T follicular helper cell (primary cell): ENCODE measurements at places on chromosomes 12 and 14.

- DNase-seq, result no peak
Observed at GRCh38 chr12:69905801-69906200, 80.8 kb downstream of the MYRFL start.

DNA sequence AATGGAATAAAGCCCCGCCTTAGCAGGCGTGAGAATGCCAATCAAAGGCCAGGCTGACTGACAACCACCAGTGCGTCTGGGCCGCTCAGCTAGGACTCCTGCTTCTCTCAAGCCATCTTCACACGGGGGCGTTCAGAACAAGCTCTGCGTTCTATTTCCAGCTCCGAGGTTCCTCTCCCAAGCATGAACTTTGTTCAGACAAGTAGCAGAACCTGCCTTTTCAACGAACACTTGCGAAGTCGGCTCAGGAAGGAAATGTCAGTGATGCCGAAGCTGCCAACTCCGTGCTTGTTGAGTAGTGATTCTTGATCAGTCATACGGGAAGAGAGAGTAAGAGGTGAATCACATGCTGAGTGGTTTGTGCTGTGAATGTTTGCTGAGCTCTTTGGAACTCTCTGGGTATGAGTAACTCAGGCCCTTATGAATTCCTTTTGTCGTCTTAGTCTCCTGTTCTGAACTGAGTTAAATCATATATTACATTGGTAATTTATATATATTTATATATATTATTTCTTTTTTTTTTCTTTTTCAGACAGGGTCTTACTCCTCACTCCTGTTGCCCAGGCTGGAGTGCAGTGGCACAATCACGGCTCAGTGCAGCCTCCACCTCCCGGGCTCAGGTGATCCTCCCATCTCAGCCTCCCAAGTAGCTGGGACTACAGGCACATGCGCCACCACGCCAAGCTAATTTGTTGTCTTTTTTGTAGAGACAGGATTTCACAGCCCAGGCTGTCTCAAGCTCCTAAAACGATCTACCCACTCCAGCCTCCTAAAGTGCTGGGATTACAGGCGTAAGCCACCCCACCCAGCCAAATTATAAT is 29.4 kb upstream of the BCL7A start:
- DNase-seq, result no peak

DNA sequence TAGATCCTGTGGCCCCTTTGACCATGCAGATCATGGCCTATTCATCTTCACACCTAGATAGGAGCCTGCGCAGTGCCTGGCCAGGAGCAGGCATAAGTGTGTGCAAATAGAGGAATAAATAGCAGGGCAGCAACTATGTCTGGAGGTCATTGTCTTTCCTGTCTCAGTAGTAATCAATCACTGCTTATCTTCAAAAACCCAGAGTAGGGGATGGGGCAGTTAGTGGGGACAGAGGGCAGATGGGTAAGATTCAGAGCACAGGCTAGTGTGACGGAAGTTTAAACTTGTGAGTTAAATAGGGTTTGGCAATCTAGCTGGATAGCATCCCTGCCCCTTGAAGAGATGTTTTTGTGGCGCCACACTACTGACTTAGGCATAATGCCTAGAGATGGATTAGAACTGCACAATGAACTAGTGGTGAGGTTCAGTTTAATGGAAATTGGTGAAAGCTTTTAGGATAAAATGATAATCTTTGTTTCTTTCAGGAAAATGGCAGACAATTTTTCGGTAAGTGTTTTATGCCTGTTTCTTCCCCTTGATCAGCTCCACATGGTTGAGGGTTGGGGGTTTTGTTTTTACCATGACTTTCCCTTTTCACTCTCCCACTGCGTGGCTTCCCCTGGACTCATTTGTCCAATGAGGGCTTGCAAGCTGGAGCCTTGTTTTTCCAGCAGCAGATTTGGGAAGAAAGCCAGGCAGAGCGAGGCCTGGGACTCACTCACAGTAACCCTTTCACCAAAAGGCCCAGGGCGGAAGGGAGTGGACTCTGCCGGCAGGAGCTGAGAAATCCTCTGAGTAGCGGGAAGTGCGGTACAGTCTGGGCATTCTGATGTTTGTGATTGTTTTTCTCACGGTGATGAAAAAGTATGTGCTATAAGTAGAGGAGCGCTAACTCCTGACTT is 8.1 kb downstream of the LGALS3 start:
- DNase-seq, result no peak

DNA sequence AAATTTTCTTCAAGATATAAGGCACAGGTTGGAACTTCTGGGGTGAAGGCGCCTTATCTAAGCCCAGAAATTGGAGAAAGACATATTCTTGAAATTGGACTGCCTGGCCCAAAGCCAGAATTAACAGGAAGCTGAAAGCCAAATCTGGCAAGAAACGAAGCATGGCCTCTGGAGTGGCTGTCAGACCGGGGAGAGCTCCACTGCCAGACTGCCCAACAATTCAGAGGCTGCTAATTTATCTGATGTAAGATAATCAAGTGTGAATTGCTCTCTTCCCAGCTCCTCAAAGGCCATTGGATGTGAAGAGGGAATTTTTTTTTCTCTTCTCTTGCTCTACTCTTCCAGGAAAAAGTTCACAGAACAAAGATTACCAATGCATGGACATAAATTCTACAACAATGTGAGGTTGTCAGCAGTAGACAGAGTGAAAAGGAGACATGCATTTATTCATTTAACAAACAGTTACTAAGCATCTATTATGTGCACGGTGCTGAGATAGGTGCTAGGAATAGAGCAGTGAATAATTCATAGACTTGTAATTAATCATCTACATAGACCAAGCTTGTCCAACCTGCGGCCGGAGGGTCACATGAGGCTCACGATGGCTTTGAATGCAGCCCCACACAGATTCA is at the start of gene GDF3:
TSS of gene GDF3 (minus strand) at position 210 of the 632 bp plus-strand sequence. CDS start at position 163, 47 bp downstream.
- DNase-seq, result no peak

- DNase-seq, result no peak
Observed at GRCh38 chr14:22265319-22266141, 323.5 kb downstream of the DAD1 start.

DNA sequence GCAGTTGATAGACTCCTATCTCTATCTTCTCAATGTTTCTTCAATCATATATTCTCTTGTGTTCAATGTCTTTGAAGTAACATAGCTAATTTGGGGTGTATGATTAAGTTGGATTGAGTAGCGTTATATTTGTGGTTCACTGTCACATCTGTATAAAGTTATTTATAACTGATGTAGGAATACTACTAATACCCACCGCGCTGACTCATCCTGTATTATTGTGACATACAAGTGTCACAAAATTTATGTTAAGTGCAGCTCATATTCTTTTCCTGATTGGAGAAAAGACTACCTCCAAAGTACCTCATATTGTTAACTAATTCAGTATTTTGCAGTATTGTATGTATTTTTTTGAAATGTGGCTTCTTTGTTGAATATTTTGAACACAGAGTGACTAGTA is 940.8 kb downstream of the SLC6A15 start:
- no peak for DNase-seq

GRCh38 chr14:21647380-21647779 is 6.3 kb upstream of the OR4E2 start:
- DNase-seq, result no peak

DNA sequence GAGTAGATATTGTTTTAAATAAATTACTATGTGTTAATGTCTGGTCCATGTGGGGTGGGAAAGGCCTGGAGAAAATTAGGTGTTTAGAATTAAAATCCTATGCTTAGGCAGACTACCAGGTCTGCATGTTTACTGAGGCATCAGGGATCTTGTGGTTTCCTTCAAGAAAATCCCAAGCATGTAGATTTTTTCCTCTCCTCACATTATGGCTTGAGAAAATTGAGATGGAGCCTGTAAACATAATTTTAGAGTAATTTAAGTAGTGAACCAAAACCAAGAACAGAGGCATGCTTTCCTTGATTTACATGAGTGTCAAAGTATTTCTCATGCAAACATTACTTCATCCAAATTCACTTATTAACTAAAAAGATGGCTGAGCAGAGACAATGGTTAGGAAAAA is 823.7 kb downstream of the AACS start:
- no peak for DNase-seq

- DNase-seq, result no peak
Observed at GRCh38 chr12:39173726-39174125, 268.3 kb upstream of the CPNE8 start.

DNA sequence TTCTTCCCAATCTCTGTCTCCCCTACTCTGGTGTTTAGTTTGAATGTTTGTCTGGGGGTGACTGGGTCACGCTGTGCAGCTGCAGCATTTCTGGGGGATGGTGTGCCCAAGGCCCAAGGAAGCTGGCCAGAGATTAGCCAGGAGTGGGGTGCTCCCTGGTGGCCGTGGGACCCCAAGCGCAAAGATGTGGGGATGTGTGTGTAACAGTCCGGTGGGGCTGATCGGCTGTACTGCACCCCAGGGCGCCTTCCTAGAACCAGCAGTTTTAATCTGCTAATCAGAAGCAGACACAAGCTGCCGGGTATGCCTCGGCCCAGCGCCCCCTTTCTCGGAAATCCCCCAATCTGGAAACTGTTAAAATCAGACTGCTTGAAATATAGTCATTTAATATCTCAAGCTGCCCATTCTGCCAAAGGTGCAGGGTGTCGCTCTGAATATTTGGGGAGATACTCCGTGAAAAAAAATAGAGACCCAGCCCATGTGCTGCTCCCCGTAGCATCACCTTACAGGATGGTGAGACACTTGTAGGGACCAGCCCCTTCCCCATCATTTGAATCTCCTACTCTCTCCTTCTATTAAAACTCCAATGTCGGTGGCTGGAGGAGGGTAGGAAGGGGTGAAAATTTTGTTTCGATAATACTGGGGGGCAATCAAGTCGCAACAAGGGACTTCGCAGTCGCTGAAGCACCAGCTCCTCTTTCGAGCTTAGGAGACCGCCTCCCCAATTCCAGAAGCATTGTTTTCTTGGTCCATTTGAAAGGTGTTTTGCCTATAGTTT is 4.3 kb downstream of the HOXC9 start:
- no peak for DNase-seq

DNA sequence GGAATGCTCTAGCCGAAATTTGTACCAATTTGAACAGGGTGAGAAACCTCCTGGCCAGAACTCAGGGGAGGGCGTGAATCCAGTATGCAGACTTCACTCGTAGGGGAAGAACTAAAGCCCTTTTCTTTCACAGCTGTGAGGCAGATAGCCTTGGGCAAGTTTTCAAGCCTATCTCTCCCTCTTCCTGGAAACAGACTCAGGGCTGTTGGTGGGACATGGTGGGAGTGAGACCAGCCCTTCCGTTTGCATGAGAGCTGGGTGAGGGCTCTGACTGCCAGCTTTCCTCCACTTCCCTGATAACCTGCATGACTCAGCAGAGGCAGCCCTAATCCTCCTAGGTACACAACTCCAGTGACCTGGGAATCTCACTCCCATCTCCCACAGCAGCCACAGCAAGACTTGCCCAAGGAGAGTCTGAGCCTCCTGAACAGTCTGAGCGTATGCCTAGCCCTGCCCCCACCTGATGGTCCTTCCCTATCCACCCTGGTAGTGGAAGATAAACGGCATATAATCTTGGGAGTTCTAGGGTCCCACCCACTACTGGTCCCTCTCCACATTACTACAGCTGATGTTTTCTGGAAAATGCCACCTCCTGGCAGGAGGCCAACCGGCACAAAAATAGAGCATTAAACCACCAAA is 170.1 kb upstream of the AMIGO2 start:
- no peak for DNase-seq

DNA sequence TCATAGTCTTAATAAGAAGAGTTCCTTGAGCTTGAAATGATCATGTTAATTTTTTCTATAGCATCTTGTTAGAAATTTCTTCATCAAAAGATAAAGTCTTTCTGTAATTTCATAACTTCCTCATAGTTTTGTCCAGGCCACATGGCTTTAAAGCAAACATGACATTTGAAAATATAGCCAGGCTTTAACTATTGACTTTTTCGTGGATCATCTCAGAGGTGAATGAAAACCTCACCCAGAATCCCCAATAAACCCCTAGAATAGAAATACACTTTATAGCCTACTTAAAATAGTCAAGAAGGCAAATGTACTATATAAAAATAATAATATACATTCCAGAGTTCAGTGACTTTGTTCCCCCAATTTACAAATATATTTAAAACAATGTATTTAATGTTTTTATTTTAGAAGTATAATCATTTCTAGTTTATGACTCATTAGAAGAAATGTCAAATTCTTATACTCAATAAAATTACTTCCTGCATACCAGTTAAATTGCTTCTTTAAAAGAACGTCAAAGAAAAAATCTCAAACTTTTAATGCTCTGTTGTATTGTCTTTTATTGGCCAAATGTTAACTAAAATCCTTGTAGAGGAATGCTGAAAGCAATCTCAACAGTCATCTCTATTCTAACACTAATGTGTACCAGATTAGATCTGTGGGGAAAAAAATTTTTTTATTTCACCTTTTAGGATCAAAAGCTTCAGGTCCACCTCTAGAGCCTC is 21.6 kb downstream of the EXOC5 start:
- no peak for DNase-seq

- DNase-seq, result no peak
Observed at GRCh38 chr12:71551529-71551928, 111.9 kb downstream of the LGR5 start.

DNA sequence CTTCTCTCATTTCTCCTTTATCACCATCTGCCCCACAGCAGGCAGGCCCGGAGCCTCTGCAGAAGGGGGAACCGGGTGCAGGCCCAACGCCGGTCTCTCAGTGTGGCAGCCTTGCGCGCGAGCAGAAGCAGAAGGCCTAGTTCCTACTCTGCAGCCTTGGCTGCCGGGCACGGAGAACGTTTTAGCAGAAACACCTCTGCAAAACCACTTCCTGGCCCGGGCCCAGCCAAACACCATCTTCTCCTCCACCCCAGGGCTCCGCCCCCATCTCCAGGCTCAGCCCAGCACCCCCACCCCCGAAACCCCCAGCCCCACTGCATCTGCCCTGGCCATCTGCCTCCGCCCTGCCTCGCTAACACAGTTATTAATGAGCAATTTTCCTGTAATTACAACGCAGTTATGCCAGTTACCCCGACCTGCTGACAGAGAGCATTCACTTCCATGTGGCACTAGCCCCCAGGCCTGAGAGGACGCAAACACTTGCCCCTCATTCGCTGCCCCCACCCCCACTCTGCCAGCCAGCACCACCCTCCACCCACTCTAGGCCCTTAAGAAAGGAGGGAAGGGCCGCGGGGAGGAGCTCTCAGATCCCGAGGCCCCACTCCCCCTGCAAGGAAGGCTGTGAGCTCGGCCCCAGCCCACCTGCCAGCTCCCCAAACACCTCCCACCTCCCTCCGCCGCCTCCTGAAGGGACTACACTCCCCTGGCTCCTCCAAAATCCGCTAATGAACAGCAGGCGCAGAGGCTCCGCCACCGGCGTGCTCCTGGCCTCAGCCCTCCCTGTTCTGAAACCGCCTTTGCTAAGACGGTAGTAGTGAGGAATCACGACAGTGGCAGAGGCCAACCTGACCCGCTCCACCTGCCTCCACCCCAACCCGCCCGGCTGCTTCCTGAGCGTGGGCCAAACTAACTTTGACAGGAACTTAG is 44.7 kb upstream of the FBRSL1 start:
- peak; percentile 59 for DNase-seq

- DNase-seq, result no peak
Observed at GRCh38 chr12:42804928-42805327, 215.4 kb upstream of the PRICKLE1 start.
